ENCODE measurements at places on chromosomes 16 and 17.
A peak's percentile ranks its signal among the peaks of the same experiment; 100 is the strongest.

- DNase-seq, result peak; percentile 90
Measured at GRCh38 chr17:40097931-40098845, 2.2 kb downstream of the NR1D1 start.

- no peak for DNase-seq
Measured at GRCh38 chr17:9242497-9242881, 221.2 kb downstream of the NTN1 start.

DNA sequence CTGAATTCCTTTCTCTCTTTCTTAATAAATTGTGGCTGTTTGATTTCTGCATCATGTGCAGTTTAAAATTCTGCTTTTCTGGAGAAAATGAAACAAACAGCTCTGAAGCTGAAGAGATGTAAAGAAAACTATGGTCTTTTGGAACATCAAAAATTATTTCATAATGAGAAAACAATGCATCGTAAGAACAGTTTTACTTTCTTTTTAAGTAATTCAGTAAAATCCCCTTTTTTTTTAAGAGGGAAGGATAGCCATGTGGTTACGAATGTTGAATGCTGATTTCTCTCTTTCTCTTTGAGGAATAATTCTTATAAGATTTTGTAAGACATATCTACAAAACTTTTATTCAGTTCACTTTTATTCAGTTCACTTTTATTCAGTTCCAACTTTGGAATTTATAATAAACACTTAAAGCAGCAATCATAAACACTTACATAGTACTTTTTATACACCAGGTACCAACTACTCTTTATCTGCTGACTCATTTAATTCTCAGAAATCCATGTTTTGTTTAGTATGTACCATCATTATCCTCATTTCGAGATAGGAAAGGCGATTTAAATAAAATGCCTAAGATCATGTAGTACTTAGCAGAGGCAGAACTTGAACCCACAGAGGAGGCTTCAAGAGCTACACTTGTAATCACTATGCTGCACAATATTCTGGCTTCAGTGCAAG, 26.6 kb downstream of the CNTNAP4 start:
- DNase-seq, result no peak

DNA sequence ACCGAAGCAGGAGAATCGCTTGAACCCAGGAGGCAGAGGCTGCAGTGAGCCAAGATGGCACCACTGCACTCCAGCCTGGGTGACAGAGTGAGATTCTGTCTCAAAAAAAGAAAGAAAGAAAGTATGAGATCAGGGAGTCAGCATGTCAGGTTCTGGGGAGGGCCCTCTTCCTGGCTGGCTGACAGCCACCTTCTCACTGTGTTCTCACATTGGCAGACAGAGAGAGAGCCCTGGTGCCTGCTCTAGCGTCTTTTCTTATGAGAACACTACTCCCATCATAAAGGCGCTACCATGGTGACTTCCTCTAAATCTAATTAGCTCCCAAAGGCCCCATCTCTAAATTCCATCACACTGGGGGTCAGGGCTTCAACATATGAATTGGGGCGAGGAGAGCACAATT, 27.6 kb upstream of the RBBP6 start:
- no peak for DNase-seq

DNA sequence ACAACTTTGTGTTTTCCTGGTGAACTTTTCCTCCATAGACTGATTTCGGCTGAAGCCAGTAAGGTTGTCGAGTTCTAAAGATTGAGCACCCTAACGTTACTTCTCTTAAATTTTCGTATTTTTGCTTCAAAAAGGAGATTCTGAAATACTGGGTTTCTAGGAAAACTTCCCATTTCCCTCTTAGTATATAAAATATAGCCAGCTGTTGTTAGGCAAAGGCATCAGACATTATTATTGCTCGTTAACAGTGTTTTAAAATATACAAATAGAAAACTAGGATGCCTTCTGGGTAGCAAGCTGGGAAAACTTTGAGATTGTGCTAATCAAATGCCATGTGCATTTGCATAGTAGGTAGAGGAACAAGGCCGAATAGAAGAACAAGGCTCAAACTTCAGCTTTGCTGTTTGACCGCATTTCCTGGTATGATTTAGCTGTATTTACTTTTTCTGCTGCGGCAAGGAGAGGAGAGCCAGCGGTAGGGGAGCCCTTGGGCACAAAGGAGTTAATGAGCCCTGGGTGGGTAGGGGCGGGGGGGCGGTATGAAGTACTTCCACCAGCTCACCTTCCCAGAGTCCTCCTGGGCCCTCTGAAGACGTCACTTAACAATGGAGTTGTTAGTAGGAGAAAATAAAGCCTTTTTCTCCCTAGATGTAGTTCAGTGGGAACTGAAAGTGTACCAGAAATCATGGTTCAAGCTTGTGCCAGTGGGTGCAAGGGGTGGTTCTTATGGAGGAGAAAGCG, 151.9 kb downstream of the MSI2 start:
- DNase-seq, result no peak

DNA sequence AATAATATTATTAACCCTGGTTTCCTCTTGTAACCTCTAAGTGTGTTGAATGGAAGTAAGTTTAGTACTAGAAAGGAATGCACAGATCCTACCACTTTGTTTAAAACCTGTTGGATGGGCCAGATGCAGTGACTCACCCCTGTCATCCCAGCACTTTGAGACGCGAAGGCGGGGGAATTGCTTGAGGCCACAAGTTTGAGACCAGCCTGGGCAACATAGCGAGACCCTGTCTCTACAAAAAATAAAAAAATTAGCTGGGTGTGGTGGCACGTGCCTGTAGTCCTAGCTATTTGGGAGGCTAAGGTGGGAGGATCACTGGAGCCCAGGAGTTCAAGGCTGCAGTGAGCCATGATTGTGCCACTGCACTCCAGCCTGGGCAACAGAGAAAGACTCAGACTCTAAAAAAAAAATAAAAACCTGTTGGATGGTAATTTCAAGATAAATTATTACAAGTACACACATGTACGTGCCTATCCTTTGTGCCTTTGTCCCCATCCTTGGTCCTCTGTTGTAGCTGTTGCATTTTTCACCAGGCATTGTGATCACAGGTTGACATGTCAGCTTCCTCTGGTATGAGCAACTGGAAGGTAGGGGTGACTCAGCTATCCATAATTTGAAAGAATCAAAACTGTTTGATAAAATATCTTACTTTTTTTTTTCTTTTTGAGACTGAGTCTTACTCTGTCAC, 30.7 kb upstream of the METTL9 start:
- DNase-seq, result no peak

DNA sequence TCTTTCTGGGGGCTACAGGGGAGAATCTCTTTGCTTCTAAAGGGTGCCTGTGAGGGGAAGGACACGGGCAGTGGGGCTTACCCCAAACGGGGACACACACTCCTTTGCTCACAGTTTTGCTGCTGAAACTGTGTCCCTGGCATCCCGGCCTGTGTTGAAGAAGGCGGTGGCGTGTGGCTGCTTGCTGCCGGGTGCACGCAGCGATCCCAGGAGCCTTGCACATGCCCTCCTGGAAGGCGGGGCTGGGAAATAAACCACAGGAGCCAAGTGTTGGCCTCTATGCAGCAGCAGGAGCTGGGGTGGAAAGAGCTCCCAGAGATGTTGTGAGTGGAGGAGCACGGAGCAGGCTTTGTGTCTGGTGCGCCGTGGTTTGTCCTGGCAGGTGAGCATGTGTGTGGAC, 131.0 kb upstream of the CIBAR2 start:
- DNase-seq, result no peak

DNA sequence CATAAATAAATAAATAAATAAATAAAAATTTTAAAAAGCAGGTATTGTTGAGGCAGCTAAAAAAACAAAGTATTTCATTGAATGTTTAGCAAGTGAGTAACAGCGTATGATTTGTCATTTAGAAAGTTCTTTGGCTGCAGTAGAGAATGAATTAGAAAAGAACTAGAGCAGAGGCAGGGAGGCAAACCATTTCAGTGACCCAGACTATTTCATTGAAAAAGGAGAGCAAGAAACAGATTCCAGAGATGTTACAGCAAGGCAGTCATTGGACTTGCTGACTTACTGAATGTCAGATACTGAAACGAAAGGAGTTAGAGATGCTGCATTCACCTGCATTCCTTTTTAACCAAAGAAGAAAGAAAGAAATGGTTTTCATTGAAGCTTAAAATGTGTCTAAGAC, 105.5 kb upstream of the HLF start:
- peak; percentile 20 for DNase-seq

DNA sequence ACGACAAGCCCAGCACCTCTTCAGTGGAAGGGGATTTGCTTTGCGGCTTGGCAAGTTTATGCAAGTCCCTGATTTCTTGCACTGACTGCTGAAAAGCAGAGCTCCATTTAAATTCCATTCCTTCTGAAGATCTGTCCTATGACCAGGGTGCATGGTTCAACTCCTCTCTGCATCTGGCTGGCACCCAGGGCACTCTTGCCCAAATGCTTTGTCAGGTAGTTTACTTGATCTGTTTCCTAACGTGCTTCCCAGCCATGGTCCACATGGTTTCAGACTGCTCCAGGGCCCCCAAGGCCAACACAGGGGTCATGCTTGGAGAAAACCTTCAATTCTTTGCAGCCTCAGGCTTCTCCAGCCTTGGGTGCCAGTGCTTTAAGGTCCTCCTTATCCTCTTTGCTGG, 11.2 kb upstream of the HP start:
- no peak for DNase-seq

DNA sequence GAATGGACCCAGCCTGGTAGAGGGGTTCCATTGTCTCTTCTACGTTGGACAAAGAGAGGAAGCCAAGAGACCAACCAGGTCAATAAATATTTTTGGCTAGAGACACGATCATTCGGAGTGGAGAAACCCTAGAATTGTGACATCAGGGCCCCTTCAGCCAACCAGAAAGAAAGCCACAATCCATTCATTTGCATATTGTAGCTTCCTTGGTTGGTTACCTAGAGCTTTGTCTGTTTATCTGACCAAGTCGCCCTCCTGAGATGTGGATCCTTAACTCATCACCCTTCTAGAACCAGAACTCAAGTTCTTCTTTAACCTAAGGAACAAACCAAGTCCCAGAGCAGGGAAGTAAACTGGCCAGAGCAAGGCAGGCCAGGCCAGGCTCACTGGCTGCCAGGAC, at the start of gene CCDC182:
Gene CCDC182, minus strand, starts transcription at position 58 of the 400 bp plus-strand sequence. Its CDS starts 27 bp downstream, at position 31.
- no peak for DNase-seq

DNA sequence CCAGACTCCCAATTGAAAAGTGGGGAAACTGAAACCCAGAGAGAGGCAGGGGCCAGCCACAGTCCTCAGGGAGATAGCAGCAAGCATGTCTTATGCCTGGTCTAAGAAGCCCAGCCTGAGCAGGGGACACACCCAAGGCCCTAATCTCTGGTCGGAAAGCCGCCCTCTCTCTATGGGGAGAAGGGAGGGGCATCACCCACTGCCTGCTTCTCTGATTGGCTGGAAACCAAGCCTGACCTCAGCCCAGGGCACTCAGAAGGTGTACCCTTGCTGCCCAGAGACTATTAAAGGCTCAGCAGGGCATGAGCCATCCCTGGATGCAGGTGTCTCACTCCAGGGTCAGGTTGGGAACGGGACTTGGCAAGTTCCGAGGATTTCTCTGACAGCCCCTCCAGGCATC, 5.7 kb upstream of the KRT13 start:
- no peak for DNase-seq

All from amniotic epithelial cell (primary cell).